ENCODE measurements at places on chromosomes 5 and 9. TPM values are rescaled to one million over a fixed set of nuclear protein-coding genes. Genes with fewer than 3 reads are reported as not detected.

Gene SLC31A2
- polyA plus RNA-seq: 122 TPM

DNA sequence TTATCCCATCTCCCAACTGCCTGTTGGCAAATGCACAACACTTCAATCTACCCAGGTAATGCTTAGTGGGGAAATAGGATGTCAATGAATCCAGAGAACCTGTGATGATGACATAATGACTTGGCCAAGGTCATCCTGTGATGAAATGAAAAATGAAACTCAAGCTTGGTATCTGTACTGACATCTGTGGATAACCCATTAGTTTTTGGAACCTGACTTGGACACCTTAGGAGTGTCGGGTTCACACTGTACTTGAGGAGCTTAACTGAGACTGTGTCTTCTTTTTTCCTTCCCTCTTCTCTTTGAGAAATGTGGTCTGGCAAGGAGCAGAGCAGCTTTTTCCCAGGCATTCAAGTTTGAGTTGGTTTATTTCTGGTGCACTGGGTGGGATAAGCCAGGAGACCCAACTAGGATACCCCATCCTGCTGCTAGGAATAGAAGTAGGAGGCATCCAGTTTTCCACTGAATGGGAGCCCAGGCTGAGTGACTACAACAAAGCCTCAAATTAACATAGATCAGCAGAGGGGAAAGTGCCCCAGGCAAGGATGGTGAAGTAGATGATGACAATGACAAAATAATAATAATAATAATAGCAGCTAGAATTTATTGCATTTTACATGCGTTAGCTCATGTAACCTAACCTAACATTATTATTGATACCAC lies 72.1 kb downstream of the ADRB2 start:
- no peak for DNase-seq

GRCh38 chr5:61482980-61483379 lies 150.9 kb downstream of the ZSWIM6 start:
- DNase-seq: no peak

GRCh38 chr5:135251093-135251492 lies 147.9 kb downstream of the MACROH2A1 start:
- no peak for DNase-seq

Gene SGCD
- not detected for polyA plus RNA-seq

DNA sequence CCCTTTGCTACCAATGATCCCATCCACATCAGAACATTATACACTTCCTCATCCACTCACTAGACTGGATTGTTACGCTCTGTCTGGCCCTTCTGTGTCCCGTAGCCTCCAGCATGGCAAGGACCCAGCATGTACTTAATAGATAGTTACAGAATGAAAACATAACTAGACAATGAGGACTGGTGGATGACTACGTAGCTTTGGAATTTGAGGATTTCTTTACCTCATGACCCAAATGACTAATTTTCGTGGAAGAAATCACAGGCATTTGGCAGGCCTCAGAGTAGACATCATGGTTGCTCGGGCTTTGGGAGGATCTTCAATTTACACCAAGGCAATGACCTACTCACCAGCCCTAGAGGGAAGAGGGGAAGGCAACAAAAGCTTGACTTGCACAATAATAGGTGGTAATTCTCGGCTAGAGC lies 299.8 kb downstream of the TLE1 start:
- peak; percentile 97 for DNase-seq

DNA sequence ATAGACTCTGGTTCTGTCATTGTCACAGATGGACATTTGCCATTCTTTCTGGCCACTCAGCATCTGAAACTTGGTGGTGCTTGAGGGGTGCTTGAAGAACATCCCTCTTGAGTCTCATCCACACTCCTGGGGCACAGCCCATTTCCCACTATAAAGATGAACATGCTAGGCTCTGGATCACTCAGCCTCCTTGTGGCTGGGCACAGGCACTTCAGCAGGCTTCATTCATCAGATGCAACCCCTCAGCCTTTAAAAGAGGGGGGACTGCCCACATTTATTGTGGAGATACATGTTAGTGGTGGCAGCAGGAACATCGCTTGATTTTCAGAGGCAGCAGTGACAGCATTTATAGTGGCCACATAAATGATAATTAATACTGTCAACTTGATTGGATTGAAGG lies 124.7 kb upstream of the NIPBL start:
- no peak for DNase-seq

GRCh38 chr5:96616801-96617200 lies 45.4 kb upstream of the CAST start:
- no peak for DNase-seq

Gene TLR4
- 0.09 TPM for polyA plus RNA-seq

- DNase-seq: no peak
Measured at GRCh38 chr5:150190987-150191386, 1.1 kb downstream of the SLC6A7 start.

GRCh38 chr5:154850255-154851062 lies at the start of gene FAXDC2:
Gene FAXDC2 (minus strand): TSS chr5:154850603. CDS start chr5:154838178, 12,425 bp downstream.
- no peak for DNase-seq

Gene CKS2
- polyA plus RNA-seq: 130 TPM

GRCh38 chr9:35487081-35487480 lies 2.8 kb upstream of the RUSC2 start:
- no peak for DNase-seq

Gene ORM2
- polyA plus RNA-seq: not detected

Gene EDIL3
- polyA plus RNA-seq: 0.08 TPM

DNA sequence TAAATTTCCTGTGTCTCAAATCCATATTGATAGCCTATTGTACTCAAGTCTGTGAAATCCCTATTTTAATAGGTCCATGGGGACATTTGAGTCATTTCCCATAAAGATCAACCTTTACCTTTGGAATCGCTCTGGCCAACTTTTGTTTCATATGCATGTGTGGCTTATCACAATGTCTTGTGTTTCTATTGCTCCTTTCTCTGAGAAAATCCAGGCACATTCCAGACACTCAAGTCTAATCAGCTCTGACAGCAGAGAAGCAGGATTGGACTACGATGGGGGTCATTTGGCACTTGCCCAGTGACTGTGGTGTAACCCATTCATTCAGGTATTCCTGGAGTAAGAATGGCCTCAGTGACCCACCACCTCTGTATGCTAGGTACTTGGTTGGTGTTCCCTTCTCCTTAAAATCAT lies 48.4 kb downstream of the ACTBL2 start:
- no peak for DNase-seq

Gene PCDHB8
- polyA plus RNA-seq: not detected

Gene NXNL2
- 0.26 TPM for polyA plus RNA-seq

DNA sequence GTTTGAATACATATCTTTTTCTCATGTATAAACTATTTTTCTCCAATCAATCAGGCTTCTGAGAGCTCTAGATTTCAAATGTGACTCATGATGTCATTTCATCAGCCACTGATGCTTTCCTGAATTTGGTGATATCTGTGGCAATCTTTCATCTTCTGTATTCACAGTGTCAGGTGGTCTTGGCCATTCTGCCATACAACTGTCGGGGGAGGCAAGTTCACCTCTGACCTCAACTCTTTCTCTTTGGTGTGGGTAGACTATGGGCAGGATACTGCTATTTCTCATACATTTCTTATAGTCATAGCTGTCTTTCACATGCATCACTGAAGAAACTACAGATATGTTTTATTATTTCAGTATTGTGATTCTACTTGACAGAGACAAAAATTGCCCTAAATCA lies 414.1 kb upstream of the MEF2C start:
- no peak for DNase-seq

Gene PCDHA1
- polyA plus RNA-seq: 0.03 TPM

Gene PCA3
- not detected for polyA plus RNA-seq

DNA sequence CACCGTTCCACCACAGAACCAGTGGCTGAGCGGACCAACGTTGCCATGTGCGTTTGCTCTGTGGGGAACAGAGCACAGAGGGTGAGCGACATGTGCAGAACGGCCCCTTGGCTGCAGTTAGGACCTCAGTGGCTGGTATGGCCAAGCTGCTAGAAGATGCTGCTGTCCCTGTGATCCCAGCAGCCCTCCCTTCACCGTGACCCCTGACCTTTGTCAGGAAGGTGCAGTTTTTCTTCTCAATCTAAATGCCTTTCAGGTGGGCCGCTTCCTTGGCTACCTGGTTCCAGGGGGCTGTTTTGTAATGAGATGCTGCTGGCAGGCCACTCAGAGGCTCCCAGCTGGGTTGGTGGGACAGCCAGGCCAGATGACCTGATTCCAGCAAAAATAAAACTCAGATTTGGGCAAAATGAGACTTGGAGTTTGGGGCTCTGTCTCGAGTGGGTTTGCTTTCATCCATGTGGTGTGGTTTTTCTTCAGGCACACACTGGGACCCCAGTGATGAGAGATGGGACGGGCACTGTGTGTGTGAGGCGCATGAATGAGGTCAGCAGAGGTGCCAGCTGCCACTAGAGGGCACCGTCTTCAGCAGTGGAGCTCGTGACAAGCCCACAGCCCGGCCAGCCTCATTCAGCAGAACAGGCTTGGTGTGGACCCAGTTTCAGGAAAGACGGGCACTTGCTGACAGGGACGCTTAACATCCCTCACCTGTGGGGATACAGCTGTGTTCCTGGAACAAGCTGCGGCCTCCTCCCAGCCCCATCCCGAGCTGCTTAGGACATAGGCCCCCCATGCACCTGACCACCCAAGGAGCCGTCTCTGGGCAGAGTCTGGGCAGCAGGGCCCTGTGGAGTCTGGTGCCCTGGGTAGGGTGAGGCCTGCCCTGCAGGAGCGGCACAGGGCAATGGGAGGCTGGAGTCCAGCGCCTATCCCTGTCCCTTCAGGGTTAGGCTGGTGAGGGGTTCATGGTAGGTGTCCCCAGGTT lies 4.1 kb downstream of the MRPS2 start:
- no peak for DNase-seq

Gene RALGPS1
- 0.97 TPM for polyA plus RNA-seq

Gene MAT2B
- 68.5 TPM for polyA plus RNA-seq

GRCh38 chr5:33852837-33853236 lies 39.0 kb downstream of the ADAMTS12 start:
- DNase-seq: no peak

Gene NOXA1
- 0.33 TPM for polyA plus RNA-seq

Gene LRRC19
- polyA plus RNA-seq: not detected
